ENCODE measurements at places on chromosomes 11 and 22.

- no peaks in the 10 kb centered on the region for H3K36me3 ChIP-seq
- no peaks in the 10 kb centered on the region for H3K4me1 ChIP-seq
- no peak overlapping the region for H3K4me3 ChIP-seq
- H3K27ac ChIP-seq: no peak overlapping the region
These were observed 35.1 kb upstream of the KRTAP5-7 start for GRCh38 chr11:71491940-71492339.

GRCh38 chr22:44143579-44143978, 37.1 kb upstream of the PARVG start:
- H3K4me3 ChIP-seq: no peak overlapping the region
- peaks cover 12% of the 10 kb centered on the region for H3K4me1 ChIP-seq
- no peaks in the 10 kb centered on the region for H3K36me3 ChIP-seq
- no peak for DNase-seq

DNA sequence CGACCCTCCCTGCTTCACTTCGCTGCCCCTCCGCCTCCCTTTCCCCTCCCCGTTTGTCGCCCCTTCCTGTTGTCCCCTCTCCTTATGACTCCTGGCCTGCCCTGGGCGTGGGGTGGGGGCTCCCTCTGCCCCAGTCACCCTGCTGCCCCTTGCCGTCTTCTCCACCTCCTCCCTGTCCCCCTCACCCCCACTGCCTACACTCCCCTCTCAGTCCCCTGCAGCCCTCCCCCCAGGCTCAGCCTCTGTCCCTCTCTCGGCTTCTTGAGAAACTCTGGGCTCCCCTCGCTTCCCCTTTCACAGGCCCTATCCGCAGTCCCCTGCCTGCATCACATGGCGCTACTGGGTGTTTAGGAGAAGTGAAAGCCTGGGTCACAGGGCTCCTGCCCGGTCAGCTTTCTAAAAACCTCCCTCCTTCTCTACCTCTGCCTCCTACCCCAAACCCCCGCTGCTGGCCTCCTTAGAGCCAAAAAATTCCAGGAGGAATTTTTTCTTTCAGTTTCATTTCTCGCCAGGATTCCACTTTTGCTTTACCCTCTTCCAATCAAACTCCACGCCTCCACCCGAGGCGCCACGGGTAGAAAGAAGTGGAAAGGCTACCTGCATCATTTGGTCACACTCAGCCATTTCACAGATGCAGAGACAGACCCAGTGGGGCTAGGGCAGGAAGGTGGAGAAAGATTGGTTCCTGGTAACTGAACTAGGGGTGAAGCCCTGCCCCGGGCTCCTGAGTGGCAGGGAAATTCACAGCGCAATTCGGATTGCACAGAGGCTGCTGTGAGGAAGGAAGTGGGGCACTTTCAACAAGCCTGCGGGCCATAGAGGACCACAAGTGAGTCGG, at the start of gene SLC15A3:
SLC15A3 (minus strand) TSS at position 273 of the 838 bp plus-strand sequence. CDS start 625 bp downstream, outside the sequence.
- H3K4me1 ChIP-seq: peaks cover 11% of the 10 kb centered on the region
- DNase-seq: no peak
- no peaks in the 10 kb centered on the region for H3K36me3 ChIP-seq
- peak within 1 kb of the TSS; percentile 66 for H3K4me3 ChIP-seq
- H3K27me3 ChIP-seq: peaks cover 15% of the 10 kb centered on the region

- H3K27me3 ChIP-seq: no peaks in the 10 kb centered on the region
- no peak overlapping the region for H3K4me3 ChIP-seq
- H3K36me3 ChIP-seq: peaks cover 9% of the 10 kb centered on the region
- H3K4me1 ChIP-seq: peaks cover 37% of the 10 kb centered on the region
These were observed 2.8 kb downstream of the SIPA1 start for GRCh38 chr11:65640483-65641296.

DNA sequence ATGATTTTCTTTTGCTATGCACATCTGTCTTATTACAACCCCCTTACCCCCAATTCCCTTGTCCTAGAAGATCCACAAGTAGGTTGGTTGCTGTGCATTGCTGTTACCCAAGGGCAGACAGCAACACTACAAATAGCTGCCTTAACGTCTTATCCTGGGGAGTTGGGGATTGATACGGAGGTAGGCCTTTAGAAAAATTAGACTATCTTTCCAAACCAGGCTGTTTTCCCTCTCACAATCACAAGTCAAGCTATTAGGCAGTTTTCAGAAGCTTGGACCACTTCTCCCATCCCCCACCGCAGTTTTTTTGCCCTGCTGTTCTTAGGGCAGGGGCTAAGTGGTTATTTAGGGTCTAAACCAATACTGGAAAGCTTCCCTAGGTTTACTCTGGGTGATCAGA, 2.8 kb upstream of the PHLDB1 start:
- peaks cover 16% of the 10 kb centered on the region for H3K36me3 ChIP-seq
- no peak for DNase-seq
- H3K27ac ChIP-seq: no peak overlapping the region
- H3K27me3 ChIP-seq: peaks cover 57% of the 10 kb centered on the region
- H3K4me3 ChIP-seq: no peak overlapping the region
- peaks cover 14% of the 10 kb centered on the region for H3K4me1 ChIP-seq

DNA sequence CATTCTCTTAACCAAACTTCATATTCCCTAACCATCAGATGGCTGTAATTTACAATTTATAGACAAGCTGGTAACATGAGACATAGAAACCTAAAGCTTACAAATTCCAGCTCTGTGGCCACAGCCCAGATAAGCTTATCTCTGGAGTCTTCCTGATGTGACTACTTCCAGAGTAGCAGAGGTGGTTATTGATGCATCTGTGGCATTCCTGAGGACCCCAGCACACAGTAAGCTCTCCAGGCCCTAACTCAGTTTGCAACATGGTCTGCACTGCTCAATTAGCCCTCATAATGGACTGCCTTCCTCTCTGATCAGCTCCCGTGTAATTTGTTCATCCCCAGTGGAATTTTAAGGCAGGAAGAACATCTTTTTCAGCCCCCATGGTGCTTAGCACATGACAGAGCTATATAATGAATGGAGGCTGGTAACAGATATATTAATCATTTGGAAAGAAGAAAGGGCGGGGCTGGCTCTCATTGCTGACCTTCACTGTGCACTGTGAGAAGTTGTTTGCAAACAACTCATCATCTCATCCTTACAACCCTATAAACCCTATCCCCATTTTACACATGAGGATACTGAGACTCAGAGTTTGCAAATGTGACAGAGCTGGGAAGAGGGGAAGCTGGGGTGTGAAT, 30.1 kb upstream of the KCNJ11 start:
- H3K27ac ChIP-seq: no peak overlapping the region
- H3K27me3 ChIP-seq: no peaks in the 10 kb centered on the region
- H3K4me1 ChIP-seq: peaks cover 5% of the 10 kb centered on the region
- no peaks in the 10 kb centered on the region for H3K36me3 ChIP-seq

GRCh38 chr22:47598864-47599263, 836.4 kb downstream of the TBC1D22A start:
- no peaks in the 10 kb centered on the region for H3K27me3 ChIP-seq
- no peaks in the 10 kb centered on the region for H3K36me3 ChIP-seq
- no peaks in the 10 kb centered on the region for H3K4me1 ChIP-seq
- H3K27ac ChIP-seq: no peak overlapping the region

- no peak overlapping the region for H3K27ac ChIP-seq
- no peak overlapping the region for H3K4me3 ChIP-seq
- peaks cover 16% of the 10 kb centered on the region for H3K27me3 ChIP-seq
- DNase-seq: no peak
- H3K36me3 ChIP-seq: no peaks in the 10 kb centered on the region
These were observed 6.3 kb downstream of the CABP7 start for GRCh38 chr22:29726106-29726505.

- H3K4me3 ChIP-seq: no peak overlapping the region
- no peak overlapping the region for H3K27ac ChIP-seq
- H3K36me3 ChIP-seq: peaks cover 9% of the 10 kb centered on the region
- no peaks in the 10 kb centered on the region for H3K27me3 ChIP-seq
- no peak for DNase-seq
These were observed 82.4 kb downstream of the DGCR2 start for GRCh38 chr22:19039796-19040280.

DNA sequence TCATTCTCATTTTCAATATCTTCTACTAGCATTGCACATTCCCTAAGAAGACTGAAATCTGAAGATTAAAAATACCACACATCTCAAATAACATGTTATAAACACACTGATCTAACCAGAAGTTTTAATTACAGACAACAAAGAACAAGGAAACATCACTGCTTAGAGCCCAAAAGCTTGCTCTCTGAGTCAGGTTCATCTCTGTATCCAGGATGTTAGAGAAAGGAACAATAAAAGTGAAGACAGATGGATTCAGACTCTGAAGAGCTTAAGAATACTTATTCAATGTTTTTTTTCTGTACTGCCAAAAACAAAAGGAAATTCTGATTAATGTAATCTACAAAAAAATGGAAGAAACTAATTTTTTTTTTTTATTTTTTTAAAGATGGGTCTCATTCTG, 16.5 kb downstream of the RDX start:
- no peaks in the 10 kb centered on the region for H3K27me3 ChIP-seq
- no peak overlapping the region for H3K4me3 ChIP-seq
- DNase-seq: no peak
- H3K36me3 ChIP-seq: peaks cover 7% of the 10 kb centered on the region

- H3K27ac ChIP-seq: no peak overlapping the region
- H3K4me3 ChIP-seq: no peak overlapping the region
- no peak for DNase-seq
- H3K27me3 ChIP-seq: no peaks in the 10 kb centered on the region
These were observed 175.8 kb downstream of the DSCAML1 start for GRCh38 chr11:117621226-117621625.

DNA sequence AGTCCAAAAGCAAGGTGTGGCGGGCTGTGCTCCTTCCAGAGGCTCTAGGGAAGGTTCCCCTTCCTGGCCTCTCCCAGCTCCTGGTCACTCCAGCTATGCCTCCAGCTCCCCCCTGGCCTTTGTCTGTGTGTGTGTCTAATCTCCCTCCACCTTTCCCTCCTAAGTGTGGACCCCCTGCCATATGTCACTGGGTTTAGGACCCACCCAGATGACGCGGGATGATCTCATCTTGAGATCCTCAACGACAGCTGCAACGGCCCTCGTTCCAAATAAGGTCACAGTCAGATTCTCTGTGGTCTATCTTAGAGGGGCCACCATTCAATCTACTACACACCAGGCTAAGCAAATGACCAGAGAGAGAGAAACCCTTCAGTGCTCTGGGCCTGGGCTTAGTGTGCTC, 107.9 kb downstream of the ARHGAP8 start:
- no peak overlapping the region for H3K4me3 ChIP-seq
- H3K27ac ChIP-seq: no peak overlapping the region
- DNase-seq: no peak
- no peaks in the 10 kb centered on the region for H3K27me3 ChIP-seq

- H3K4me1 ChIP-seq: peaks cover 8% of the 10 kb centered on the region
- peak; percentile 52 for DNase-seq
- no peak overlapping the region for H3K27ac ChIP-seq
- peak overlapping the region; percentile 40 for H3K4me3 ChIP-seq
- H3K27me3 ChIP-seq: peaks cover 62% of the 10 kb centered on the region
- no peaks in the 10 kb centered on the region for H3K36me3 ChIP-seq
These were observed 110.8 kb downstream of the WNT7B start for GRCh38 chr22:45866126-45866645.

GRCh38 chr11:12169822-12170221, 59.4 kb downstream of the MICAL2 start:
- H3K4me3 ChIP-seq: no peak overlapping the region
- DNase-seq: no peak
- no peaks in the 10 kb centered on the region for H3K4me1 ChIP-seq
- no peaks in the 10 kb centered on the region for H3K36me3 ChIP-seq

DNA sequence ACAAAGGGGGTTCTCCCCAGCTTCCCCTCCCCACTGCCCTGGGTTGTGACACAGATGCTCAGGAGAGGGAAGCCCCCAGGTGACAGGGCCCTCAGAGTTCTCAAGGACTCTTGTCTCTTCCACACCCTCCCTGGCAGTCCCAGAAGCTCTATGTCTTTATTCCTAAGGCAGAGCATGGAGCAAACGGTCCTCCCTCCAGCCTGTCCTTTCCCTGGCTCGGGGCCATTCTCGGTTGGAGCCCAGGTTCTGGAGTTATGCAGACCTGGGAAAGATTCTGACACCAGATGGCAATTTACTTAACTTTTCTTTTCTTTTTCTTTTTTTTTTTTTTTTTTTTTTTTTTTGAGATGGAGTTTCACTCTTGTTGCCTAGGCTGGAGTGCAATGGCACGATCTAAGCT, 186.6 kb downstream of the CEP164 start:
- no peak for DNase-seq
- H3K27me3 ChIP-seq: no peaks in the 10 kb centered on the region
- H3K4me1 ChIP-seq: peaks cover 7% of the 10 kb centered on the region

GRCh38 chr11:131095511-131096185, 179.4 kb upstream of the SNX19 start:
- no peak for DNase-seq
- H3K4me1 ChIP-seq: no peaks in the 10 kb centered on the region
- H3K4me3 ChIP-seq: no peak overlapping the region
- no peak overlapping the region for H3K27ac ChIP-seq

GRCh38 chr11:67024410-67024809, 1.5 kb downstream of the SYT12 start:
- no peak overlapping the region for H3K27ac ChIP-seq
- no peak for DNase-seq
- no peaks in the 10 kb centered on the region for H3K36me3 ChIP-seq
- peaks cover 29% of the 10 kb centered on the region for H3K27me3 ChIP-seq

GRCh38 chr11:721741-722345, 15.8 kb downstream of the EPS8L2 start:
- peaks cover 8% of the 10 kb centered on the region for H3K27me3 ChIP-seq
- H3K4me1 ChIP-seq: peaks cover 16% of the 10 kb centered on the region
- H3K27ac ChIP-seq: no peak overlapping the region
- no peaks in the 10 kb centered on the region for H3K36me3 ChIP-seq
- DNase-seq: no peak

DNA sequence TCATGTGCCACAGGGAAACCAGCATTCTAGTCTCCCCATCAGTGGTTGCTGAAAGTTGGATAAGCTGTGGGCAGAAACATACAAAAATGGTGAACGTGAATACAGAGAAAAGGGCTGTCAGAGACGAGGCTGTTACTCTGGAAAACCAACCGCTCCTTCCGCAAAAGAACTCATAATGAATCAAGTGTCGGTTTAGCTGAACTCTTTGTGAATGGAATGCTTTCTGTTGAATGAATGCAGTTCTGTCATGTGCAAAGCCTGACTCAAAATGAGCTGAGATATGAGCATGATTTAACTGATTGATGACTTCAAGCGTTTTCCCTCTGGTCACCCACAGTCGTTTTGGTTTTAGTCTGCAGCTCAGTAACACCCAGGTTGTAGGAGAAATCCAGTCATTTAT, 298.3 kb downstream of the ETS1 start:
- H3K27ac ChIP-seq: no peak overlapping the region
- DNase-seq: no peak
- H3K27me3 ChIP-seq: no peaks in the 10 kb centered on the region
- H3K4me3 ChIP-seq: no peak overlapping the region
- H3K36me3 ChIP-seq: no peaks in the 10 kb centered on the region

Data from H1 (cell line).